Myocyte (in vitro differentiated cells): ENCODE measurements at places on chromosomes 3 and 15. TPM values are rescaled to one million over a fixed set of nuclear protein-coding genes. Genes with fewer than 3 reads are reported as not detected.
A peak's percentile ranks its signal among the peaks of the same experiment; 100 is the strongest.

DNA sequence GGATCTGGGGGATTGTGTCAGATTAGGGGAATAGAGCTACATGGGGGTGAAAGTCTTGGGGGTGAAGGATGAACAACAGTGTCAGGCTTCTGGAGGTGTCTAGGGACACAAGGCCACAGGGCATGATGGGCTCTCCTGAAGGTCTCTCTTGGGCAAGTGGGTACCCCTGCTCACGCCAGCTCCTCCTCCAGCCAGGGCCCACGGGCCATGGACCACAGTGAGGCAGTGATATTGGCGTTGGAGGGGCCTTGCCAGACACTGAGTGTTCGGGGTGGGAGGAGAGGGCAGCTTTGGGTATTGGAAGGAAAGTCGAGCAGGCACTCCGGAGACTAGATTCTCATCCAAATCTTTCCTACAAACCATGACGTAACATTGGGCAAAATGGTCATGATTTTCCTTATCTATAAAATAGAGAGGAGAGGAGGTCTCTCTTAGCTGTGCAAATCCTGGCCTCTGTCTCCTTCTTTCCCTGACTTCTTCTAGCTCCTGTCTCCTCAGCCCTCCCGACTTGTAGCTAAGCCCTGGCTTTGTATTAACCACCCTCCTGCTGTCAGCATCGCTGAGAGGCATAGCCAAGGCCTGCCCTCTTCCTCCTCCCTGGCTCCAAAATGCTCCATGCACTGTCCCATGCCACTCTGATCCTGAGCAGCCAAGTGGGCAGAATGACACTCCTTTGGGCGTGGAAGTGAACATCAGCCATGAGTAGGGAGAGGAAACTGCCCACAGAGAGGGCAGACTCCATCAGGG lies 24.0 kb upstream of the SRP14 start:
- no peak for DNase-seq

GRCh38 chr15:66405007-66405406 lies 18.3 kb downstream of the MAP2K1 start:
- DNase-seq = no peak

- DNase-seq = no peak
Observed at GRCh38 chr3:21544076-21544462, 206.9 kb downstream of the ZNF385D start.

DNA sequence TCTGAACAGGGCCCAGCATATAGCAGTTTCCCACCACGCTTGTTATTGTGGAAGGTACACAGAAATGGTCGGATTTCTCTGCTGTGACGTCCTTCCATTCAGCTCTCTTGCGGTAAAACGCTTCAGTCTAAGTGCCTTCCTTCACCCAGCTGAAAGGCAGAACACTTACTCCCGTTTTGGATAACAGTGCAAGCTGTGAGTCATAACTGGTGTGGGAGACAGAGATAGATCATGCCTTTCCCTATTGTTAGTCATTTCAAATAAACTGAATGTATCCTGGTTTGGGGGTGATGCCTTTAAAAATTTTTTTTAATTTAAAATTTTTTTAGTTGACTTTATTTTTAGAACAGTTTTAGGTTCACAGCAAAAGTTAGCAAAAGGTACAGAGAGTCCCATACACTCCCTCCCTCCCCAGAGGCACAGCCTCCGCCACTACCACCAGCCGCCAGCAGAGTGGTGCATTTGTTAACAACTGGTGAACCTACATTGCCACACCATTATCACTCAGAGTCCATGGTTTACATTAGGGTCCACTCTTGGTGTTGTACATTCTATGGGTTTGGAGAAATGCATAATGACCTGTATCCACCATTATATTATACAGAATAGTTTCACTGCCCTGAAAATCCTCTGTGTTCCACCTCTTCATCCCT lies 94.9 kb upstream of the NSMCE3 start:
- DNase-seq = peak; percentile 24

- no peak for DNase-seq
Observed at GRCh38 chr15:43286074-43286473, 19.3 kb upstream of the TGM5 start.

DNA sequence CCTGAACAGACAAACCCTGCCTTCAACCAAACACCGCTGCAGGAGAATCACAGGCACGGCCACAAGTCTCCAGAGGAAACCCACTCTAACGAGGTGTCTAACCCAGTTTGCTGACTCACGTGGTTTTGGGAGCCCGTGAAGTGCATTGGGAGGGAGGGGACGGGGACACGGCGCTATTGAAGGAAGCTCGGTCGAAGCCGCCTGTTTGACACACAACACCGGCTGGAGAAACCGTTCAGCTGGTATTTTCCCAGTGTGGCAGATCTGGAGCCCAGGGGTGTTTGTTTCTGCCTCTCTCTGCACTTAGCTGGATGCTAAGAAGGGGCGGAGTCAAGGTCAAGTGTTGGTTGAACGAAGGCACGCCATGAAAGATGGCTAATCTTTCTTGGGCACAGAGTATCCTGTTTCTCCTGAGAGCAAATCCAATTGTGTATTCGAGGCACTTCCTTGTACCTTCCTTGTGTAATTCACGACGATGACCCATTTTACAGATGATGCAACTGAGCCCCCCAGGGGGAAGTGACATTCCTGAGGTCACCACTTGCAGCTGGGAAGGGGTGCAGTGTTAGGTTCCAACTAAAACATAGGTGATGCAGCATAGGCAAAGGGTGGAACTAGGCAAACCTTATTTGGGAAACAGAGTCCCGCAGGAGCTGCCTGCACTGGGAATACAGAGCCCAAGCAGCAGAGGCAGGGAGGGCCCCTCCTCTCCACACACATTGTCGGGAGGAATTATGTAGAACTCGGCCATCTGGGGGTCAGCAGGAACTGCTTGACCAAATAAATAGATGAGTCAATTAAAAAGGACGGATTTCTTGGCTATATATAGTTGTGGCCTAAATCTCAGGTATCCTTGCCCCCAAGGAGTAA lies 22.5 kb downstream of the SLC6A6 start:
- DNase-seq = peak; percentile 68

GRCh38 chr15:65723876-65724275 lies 68.2 kb downstream of the DENND4A start:
- DNase-seq = no peak

GRCh38 chr15:26868029-26868685 lies 1.3 kb downstream of the GABRA5 start:
- DNase-seq = no peak

- no peak for DNase-seq
Observed at GRCh38 chr3:70832834-70833205, 520.4 kb upstream of the MDFIC2 start.

DNA sequence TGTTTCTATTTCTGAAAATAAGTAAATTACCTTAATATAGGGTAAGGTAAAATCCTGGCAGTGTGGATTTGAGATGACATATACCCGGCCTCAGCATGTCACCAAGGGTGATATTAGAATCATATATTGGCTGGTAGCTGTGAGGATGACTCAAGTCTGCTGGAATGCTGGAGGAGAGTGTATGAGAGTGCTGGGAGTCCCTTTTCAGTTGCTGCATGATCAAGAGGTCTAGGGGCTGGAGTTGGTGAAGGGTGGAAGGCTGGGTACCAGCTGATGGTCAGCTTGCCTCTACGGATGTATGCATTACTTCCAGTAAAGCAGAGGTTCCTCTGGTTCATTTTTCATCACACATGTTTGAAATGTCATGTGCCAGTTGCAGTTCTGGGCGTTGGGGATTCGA lies 40.6 kb downstream of the SLC25A26 start:
- no peak for DNase-seq

- no peak for DNase-seq
Observed at GRCh38 chr3:106092792-106093191, 224.0 kb upstream of the CBLB start.

- DNase-seq = no peak
Observed at GRCh38 chr3:81734742-81735141, 26.7 kb downstream of the GBE1 start.

DNA sequence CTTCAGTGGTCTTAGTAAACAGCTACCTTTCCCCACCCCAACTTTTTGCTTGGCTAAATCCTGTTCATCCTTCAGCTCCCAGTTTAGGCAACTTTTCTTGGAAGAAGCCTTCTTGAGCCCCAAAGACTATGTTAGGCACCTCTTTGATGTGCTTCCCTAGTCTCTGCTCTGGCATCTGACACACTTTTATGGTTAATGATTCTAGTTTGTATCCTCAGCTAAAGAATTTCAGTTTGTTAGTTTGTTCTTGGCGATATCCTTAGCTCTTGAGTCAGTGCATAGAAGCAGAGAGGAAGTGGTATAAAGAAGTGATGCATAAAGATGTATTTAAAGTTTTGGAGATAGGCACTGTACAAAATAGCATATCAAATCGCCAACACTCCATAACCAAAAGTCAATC lies 168.4 kb downstream of the WDR72 start:
- DNase-seq = no peak

DNA sequence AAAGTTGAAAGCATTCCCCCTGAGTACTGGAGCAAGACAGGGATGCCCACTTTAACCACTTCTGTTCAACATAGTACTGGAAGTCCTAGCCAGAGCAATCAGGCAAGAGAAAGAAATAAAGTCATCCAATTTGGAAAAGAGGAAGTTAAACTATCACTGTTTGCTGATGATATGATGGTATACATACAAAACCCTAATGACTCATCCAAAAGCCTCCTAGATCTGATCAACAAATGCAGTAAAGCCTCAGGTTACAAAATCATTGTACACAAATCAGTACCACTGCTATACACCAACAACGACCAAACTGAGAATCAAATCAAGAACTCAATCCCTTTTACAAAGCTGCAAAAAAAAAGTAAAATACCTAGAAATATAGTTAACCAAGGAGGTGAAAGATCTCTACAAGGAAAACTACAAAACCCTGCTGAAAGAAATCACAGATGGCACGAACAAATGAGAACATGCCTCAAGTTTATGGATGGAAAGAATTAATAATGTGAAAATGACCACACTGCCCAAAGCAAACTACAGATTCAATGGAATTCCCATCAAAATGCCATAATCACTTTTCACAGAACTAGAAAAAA lies 40.3 kb downstream of the RPL39L start:
- DNase-seq = no peak

- DNase-seq = no peak
Observed at GRCh38 chr3:73101881-73102280, 40.4 kb downstream of the EBLN2 start.

DNA sequence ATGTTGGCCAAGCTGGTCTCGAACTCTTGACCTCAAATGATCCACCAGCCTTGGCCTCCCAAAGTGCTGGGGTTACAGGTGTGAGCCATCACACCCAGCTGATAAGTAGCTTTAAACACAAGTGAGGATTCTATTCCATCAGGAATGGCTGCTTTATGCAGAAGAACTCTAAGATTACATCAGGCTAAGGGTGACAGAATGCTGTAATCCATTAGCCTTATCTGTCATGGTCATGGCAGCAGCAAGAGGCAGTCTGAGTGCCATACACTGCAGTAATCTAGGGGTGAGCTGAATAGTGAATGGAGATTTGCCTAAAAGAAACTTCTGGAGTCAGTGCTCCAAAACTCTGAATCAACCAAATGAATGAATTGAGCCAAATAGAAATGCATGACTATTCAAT lies 39.6 kb downstream of the LIPC start:
- DNase-seq = no peak

- DNase-seq = no peak
Observed at GRCh38 chr3:40057786-40058185, 248.4 kb downstream of the MYRIP start.

- no peak for DNase-seq
Observed at GRCh38 chr15:96494505-96494904, 164.0 kb downstream of the NR2F2 start.

GRCh38 chr3:55091381-55092225 lies 163.7 kb upstream of the LRTM1 start:
- DNase-seq = peak; percentile 39

DNA sequence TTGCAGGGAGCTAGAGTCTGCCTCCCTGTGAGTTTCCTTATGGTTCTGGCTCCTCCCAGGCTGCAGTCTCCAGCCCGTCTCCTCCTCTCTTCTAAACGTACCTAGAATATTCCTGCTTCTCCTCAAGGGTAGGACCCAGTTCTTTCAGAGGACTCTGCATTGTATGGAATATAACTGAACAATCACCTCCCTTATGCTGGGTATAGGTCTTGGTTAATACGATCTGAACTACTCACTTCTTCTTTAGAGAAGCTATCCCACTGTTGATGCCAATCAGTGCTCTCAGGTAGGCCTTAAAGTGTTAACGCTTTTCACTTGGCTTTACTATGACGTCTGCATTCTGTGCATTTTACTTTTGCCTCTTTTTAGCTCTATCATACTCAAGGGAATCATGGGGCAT lies 98.5 kb downstream of the WNT7A start:
- DNase-seq = no peak

DNA sequence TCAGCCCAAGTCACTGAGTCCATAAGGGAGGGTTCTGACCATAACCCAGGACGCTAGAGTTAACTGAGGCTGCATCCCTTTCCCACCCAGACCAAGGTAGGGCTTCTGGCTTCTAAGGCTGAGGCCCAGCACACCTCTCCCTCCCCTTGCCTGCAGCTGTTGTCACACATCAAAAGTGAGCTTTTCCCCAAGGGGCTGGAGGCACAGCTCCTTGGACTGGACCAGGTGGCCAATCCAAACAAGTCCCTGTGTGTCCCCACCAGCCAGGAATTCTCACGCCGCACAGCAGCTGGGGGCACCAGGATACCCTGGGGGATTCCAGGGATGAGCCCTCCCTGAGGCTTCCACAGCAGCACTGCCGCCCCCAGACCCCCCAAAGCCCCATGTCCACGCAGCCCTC lies 22.3 kb upstream of the ISLR2 start:
- DNase-seq = peak; percentile 34

DNA sequence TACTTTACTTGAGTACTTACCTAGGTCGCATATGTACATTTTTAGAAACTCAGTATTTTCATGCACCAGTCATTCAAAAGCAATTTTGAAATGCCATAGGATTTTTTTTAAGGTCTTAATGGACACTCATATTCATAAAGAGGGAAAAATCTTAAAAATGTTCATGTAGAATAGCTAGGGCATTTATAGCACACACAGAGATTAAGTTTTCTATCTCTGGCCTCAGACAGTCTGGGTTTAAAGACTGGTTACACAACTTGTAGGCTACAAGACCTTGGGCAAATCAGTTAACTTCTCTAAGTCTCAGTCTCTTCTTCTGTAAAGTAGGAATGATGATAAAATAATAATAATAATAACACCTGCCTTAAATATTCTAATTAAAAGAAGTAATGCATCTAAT lies 48.5 kb upstream of the UBP1 start:
- no peak for DNase-seq

GRCh38 chr3:160141485-160142185 lies 83.6 kb upstream of the C3orf80 start:
- no peak for DNase-seq

GRCh38 chr15:36117296-36117787 lies 462.1 kb upstream of the CDIN1 start:
- peak; percentile 8 for DNase-seq

The BSN gene
- 0.31 and 0.45 TPM in 2 replicates for total RNA-seq

The PLA2G4D gene
- total RNA-seq = not detected in 2 replicates

The HAUS2 gene
- total RNA-seq = 18.0 and 18.7 TPM in 2 replicates

The NANOGP8 gene
- 0.91 TPM in 1 of 2 replicates, not detected in the other for total RNA-seq

The DLL4 gene
- total RNA-seq = 0.13 TPM in 1 of 2 replicates, not detected in the other
